ENCODE measurements at places on chromosomes 3 and 15. TPM values are rescaled to one million over a fixed set of nuclear protein-coding genes. Genes with fewer than 3 reads are reported as not detected.

Gene HRG
- total RNA-seq = not detected

Gene MAGI1
- total RNA-seq = not detected

Gene PP2D1
- total RNA-seq = not detected

Gene CPLX3
- total RNA-seq = not detected

Gene RIOX2
- total RNA-seq = 12.1 TPM

All from mononuclear cell (primary cell).